H1 (cell line): ENCODE measurements at places on chromosomes 3 and 15. TPM values are rescaled to one million over a fixed set of nuclear protein-coding genes. Genes with fewer than 3 reads are reported as not detected.

Gene NOX5
- polyA plus RNA-seq = under 0.01 TPM in 1 of 2 replicates, not detected in the other

- DNase-seq = no peak
These were observed 10.4 kb upstream of the AEN start for GRCh38 chr15:88610701-88611231.

Gene PFKFB4
- polyA plus RNA-seq = 20.1 and 20.3 TPM in 2 replicates

Gene HIGD2B
- not detected in 2 replicates for polyA plus RNA-seq

Gene SHC4
- polyA plus RNA-seq = 0.15 and 0.36 TPM in 2 replicates

- DNase-seq = no peak
These were observed 31.9 kb downstream of the ITGA11 start for GRCh38 chr15:68400066-68400456.

Gene SGO1
- 5.7 and 6.9 TPM in 2 replicates for polyA plus RNA-seq

- no peak for DNase-seq
These were observed 24.7 kb downstream of the GPR15 start for GRCh38 chr3:98556164-98557130.

GRCh38 chr3:197882586-197882985, 67.4 kb upstream of the RPL35A start:
- DNase-seq = no peak

Gene CYP19A1
- not detected in 2 replicates for polyA plus RNA-seq

GRCh38 chr15:97156739-97157265, 803.7 kb upstream of the ARRDC4 start:
- DNase-seq = no peak

Gene BSN
- 0.60 and 0.83 TPM in 2 replicates for polyA plus RNA-seq

DNA sequence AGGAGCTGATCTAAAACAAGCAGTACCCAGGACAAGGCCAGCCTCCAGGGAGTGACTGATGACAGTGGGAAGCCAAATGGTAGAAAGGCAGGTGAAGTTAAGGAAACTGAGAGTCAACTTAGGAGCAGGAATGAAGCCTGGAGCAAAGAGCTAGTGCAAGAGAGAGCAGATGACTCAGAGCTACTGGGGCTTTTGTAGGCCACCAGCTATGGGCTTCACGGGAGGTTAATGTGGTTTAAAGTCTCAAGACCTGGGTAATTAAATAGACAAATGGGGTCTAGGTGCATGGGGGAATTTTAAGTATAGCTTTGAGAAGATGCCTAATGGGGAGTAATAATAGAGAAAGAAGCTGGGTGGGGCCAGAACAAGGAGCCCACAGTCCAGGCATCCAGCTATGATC, 3.1 kb downstream of the CD86 start:
- DNase-seq = no peak

GRCh38 chr3:79534727-79535126, 233.1 kb downstream of the ROBO1 start:
- DNase-seq = no peak

- no peak for DNase-seq
These were observed 4.5 kb upstream of the IQCF5 start for GRCh38 chr3:51879937-51880336.

DNA sequence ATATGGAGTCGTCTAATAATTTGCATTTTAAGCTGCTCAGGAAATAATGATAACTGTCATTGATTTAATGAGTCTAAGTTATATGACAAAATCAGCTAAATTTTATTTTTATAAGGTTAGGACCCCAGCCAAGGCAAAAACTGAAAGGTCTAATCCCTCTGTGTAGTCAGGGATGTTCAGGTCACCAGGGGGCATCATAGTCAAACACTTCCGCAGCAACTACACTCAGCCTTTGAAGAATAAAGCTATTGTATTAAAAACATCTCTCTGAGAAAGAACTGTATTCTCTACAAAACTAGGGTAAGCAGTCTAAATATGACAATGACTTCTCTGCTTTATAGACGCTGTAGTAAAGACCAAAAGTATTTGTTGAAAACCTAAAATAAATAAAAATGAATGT, 15.0 kb downstream of the INTS14 start:
- DNase-seq = no peak

Gene EPHA3
- polyA plus RNA-seq = 0.08 and 0.09 TPM in 2 replicates

GRCh38 chr3:59408047-59408624, 358.3 kb upstream of the CFAP20DC start:
- DNase-seq = no peak

- DNase-seq = no peak
These were observed 127.5 kb upstream of the CD96 start for GRCh38 chr3:111414531-111414930.

Gene KY
- not detected in 2 replicates for polyA plus RNA-seq

GRCh38 chr15:73286311-73286710, 82.4 kb downstream of the HCN4 start:
- DNase-seq = no peak

Gene ANKRD28
- polyA plus RNA-seq = 21.4 and 39.1 TPM in 2 replicates

DNA sequence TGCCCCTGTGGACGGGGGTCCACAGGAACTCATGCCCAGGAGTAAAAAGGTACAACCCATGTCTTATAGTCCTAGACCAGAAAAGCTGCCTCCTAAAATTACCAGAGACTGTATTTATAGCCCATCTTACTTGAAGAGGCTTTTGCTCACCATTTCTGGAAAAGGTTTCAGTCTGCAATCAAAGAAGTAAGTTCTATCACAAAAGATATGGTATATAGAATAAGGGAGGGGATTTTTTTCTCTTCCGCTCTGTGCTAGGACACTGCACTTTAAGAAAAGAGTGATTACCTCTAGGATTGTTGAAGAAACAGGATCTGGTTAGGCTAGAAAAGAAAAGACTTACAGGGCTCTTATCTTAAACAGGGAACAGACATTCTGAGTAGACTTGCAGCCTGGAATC, 2.6 kb downstream of the SSUH2 start:
- DNase-seq = no peak

DNA sequence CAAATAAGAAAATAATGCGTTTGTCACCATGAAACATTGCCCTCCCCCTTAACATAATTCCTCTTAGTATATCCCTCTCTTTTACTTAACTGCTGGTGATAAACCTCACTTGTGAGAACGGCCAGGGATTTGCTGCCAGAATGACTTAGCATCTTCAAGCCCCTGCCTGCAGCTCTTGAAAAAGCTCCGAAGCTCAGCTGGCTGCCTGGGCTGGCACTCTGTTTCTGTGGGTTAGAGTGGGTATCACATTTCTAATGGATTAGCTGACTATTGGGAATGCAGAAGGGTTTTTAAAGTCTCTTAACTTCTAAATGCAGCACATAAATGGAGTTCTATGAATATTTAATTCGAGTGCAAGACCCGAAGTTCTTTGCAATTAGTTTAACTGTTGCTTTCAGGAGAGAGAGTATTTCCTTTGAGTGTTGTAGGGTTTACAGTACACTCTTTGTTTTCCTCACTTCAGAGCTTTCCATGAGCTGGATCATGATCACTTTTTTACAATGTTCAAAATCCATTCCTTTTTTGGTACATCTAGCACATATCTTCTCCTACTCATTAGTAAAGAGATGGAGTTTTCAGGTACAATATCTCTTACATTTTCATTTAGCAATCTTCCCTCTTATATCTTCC, 124.7 kb upstream of the RBMS3 start:
- no peak for DNase-seq

- DNase-seq = no peak
These were observed 74.5 kb upstream of the ZPLD1 start for GRCh38 chr3:102360183-102360860.

Gene GPR160
- polyA plus RNA-seq = 8.2 and 14.3 TPM in 2 replicates

DNA sequence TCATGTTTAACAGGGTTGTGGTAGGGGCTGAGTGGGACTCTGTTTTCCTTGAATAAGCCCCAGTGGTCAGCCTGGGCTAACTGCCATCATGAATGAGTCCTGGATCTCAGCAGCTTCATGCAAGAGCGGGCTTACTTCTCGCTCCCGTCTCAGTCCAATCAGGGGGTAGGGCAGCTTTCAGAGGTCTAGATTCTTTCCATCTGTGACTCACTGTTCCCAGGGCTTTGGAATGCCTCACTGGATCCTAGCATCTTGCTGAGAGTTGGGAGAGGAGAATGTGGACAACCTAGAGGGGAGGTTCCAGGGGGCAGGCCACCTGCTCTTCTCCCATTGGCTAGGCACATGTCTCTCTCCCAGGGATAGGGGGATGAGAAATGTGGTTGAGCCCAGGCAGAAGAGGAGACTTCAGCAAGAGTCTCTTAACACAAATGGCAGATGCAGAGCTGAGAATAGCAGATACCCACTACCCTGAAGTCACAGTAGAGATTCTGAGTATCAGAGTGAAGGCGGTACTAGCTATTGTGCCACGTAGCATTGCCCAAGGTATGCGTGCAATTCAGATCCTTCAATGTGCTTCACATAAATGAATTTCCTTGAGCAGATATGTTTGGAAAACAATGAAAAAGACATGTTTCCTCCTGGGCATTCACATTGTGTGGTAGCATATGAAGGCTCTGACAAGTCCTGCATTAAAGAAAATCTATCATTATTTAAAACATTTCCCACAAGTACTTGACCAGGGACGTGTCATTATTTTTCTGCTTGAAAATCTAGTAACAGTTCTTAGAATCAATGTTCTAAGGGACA, 257.7 kb upstream of the PROK2 start:
- no peak for DNase-seq

Gene GOLGA6A
- polyA plus RNA-seq = 1.0 and 2.1 TPM in 2 replicates

DNA sequence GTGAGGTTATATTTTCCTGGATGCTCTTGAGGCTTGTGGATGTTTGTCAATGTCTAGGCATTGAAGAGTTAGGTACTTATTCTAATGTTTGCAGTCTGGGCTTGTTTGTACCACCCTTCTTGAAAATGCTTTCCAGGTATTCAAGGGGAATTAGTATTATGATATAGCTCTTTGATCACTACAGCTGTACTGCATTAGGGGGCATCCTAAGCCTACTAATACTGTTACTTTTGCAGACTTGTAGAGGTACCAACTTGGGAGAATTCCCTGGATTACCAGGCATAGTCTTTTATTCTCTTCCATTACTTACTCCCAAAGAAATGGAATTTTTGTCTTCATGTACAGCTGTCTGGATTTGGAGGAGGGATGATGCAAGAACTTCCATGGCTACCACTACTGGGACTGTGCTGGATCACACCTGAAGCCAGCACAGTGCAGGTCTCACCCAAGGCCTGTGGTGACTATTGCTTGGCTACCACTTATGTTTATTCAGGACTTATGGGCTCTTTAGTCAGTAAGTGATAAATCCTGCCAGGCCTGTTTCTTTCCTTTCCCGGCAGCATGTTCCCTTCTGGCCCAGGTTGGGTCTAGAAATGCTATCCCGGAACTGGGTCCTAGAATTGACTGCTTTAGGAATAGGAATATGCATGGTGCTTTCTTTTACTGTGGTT, 402.9 kb downstream of the IL20RB start:
- no peak for DNase-seq

Gene LINS1
- polyA plus RNA-seq = 2.7 and 4.2 TPM in 2 replicates

Gene TGM4
- polyA plus RNA-seq = 0.02 TPM in 2 replicates

Gene FBN1
- 2.2 and 3.0 TPM in 2 replicates for polyA plus RNA-seq

GRCh38 chr15:42992626-42993025, 72.0 kb upstream of the TTBK2 start:
- no peak for DNase-seq

- DNase-seq = no peak
These were observed 46.4 kb downstream of the BLM start for GRCh38 chr15:90763366-90764099.

DNA sequence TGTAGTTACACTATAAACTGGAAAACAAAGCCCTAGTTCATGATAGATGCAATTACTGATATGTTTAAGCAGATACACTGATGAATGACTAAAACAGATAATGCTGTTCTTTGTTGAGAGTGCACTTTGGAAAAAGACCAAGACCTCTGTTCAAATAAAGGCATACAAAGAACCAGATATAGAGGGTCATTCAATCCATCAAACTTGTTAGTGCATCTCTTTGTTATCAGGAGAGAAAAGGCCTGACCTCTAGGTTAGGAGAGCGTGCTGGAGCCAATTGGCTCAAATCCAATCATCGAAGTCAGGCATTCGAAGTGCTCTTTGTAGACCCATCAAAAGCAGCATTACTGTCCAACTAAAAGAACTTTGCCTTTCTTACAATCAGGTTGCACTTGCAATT, 124.2 kb downstream of the TFG start:
- DNase-seq = no peak

GRCh38 chr3:196525141-196525540, 10.0 kb upstream of the SMCO1 start:
- no peak for DNase-seq

Gene GOLGA8G
- not detected in 2 replicates for polyA plus RNA-seq
